Osteoblast (primary cell): ENCODE measurements at places on chromosomes 4 and X. TPM values are rescaled to one million over a fixed set of nuclear protein-coding genes. Genes with fewer than 3 reads are reported as not detected.

GRCh38 chrX:70386235-70386634, 36.9 kb upstream of the GDPD2 start:
- DNase-seq, result no peak

DNA sequence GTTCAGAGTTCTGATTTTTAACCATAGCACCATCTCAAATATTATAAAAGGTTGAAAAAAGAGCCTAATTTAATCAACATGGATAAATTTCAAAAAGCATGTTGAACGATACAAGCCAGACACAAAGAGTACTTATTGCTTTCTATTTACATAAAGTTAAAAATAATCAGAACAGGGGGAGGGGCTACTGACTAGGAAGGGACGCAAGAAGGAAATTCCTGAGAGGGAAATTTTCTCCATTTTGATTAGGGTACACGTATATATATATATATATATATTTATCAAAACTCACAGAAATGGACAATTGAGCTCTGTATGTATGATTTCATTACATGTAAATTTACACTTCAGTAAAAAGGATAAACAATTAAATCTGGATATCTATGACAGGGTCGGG, 482 bp upstream of the MBTPS2 start:
- DNase-seq, result no peak

DNA sequence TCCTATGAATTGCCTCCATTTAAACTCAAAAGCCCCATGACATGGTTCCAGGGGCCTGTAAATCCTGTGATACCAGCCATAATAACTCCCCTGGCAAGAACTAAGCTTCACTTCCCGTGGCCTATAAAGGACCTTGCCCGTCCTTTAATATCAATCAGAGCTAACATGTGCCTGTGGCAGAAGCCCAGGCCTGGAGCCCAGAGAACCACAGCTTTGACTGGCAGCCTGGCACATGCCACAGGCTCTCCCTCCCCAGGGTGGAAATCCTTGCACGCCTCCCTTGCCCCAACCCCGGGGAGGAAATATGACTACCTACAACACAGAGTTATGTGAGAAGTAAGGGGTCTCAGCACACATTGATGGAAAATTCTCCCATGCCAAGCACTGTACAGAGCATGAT, 287.4 kb downstream of the RAB28 start:
- no peak for DNase-seq

DNA sequence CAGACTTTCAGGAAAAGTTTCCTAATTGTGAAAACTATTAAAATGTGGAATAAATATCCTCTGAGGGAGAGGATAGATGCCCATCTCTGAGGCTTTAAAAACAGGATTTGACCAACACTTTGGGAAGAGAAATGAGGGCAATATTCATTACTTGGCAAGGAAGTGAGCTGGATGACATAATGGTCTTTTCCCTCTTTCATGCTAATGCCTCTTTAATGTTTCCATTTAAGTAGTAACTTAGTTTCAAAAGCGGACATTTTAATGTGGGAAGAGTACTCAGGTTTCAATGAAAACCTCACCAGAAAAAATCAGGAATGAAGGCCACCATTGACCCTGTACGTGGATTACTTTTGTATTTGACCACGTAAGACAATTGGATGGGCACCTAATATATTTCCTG, 503.3 kb downstream of the ANKRD50 start:
- no peak for DNase-seq

DNA sequence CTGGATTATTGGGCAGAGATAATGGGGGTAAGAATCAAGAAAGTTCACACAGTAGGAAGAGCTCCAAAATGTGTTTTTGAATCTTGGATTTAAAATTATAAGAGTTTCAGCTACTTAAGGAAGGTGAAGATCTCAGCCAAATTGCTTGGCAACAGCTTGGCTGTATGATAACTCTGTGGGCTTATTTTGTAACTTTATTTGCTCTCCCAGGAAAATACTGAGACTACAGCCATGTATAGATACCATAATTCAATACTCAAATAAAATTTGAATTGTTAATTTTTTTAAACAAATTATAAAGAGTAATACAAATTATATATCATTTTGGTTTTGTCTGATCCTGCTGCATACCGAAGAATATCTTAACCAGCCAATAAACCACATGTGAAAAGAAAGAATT, 129.5 kb upstream of the INPP4B start:
- peak; percentile 50 for DNase-seq

Gene EVC
- total RNA-seq, result 67.8 and 69.1 TPM in 2 replicates

DNA sequence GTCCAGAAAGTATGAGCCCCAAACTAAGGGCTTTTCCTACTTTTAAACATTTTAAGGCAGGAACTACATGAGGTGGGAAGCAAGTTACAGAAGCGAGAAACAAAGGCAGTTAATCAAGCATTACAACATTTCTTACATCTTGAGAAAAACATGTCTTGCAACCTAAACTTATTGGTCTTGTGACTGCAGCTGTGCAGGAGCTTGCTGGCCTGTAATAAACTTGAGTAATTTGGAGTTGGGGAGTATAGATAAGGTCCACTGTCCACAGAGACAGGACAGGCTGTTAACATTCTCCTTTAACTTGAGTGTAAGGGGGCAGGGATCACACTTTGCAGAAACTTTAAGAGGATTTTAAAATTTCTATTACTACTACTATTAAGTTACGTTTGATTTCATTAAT, 2.7 kb upstream of the UGT8 start:
- DNase-seq, result no peak
